Pancreas (tissue), 10 donors: ENCODE measurements at places on chromosomes 1 and 21. TPM values are rescaled to one million over a fixed set of nuclear protein-coding genes. Genes with fewer than 3 reads are reported as not detected.

DNA sequence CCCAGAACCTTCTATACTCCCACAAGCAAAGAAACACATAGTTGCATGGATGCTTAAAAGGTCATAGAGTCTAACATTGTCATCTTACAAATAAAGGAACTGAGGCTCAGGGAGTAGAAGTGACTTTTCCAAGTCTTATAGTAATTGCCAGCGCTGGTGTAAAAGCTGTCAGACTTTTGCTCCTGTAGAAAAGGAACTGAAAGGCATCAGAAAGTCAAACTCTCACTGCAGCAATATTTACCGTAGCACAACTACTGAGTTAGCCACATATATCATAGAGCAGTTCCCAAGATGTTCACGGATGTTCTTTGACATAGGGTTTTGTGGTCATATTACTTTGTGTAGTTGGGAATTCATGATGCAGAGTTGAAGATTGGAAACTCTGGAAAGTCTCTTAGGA is 16.6 kb upstream of the USP24 start:
- H3K36me3 ChIP-seq, result no peaks in the 10 kb centered on the region
- no peak for DNase-seq
- no peak overlapping the region for H3K27ac ChIP-seq
- H3K4me1 ChIP-seq, result no peaks in the 10 kb centered on the region
- no peak overlapping the region for H3K4me3 ChIP-seq

DNA sequence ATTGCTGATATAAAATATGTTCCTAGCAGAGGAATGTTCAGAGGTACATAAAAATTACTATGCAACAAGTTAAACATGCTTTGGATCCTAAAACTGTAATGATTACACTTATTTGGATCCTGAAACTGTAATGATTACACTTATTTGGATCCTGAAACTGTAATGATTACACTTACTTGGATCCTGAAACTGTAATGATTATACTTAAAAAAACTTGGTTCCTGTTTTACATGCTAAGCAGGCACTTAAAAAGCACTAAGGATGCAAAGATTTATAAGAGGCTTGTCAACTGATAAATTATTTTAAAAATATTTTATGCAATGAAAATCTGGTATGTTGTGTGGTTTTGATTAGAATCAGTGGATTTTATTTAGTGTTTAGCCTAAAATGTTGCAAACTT is 47.7 kb downstream of the ZNHIT6 start:
- no peak overlapping the region for H3K27ac ChIP-seq
- no peak for DNase-seq
- no peak overlapping the region for H3K4me3 ChIP-seq
- H3K4me1 ChIP-seq, result peaks cover 14% of the 10 kb centered on the region

- DNase-seq, result no peak
- H3K27me3 ChIP-seq, result no peaks in the 10 kb centered on the region
- no peaks in the 10 kb centered on the region for H3K4me1 ChIP-seq
- H3K36me3 ChIP-seq, result no peaks in the 10 kb centered on the region
- no peak overlapping the region for H3K4me3 ChIP-seq
Observed at GRCh38 chr1:155867766-155868165, 8.4 kb downstream of the SYT11 start.

GRCh38 chr1:47432071-47433036 is 5.5 kb upstream of the FOXD2 start:
- no peak overlapping the region for H3K27ac ChIP-seq
- H3K36me3 ChIP-seq, result no peaks in the 10 kb centered on the region
- H3K4me3 ChIP-seq, result no peak overlapping the region
- H3K27me3 ChIP-seq, result peaks cover 6% of the 10 kb centered on the region
- peaks cover 5% of the 10 kb centered on the region for H3K4me1 ChIP-seq

DNA sequence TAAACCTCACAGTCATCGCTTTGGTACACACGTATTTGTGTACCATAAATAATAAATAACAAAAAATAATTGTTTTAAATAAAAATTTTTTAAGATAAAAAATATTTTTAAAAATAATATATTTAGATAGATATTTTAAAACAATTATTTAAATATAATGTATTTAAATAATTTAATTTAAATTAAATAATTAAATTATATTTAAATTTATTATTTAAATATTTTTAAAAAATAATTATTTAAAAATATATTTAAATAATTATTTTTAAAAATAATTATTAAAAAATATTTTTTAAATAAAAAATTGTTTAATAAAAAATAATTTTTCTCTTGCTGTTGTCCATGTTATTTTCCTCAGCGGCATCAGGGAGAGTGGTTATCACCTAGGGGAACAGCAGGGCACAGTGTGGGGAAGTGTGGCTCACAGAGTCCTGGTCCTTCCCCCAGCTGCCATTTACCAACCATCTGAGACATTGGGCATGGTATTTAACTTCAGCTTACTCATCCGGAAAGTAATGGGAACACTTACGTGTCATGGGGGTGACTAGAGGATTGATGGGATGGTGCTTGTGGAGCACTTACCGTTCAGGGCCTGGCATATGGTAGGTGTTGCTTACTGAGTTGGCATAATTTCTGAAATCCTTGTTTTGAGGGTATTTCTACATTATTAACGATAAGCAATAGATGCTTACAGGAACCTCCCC is 92.9 kb upstream of the TSPAN2 start:
- H3K36me3 ChIP-seq, result no peaks in the 10 kb centered on the region
- H3K4me3 ChIP-seq, result no peak overlapping the region

DNA sequence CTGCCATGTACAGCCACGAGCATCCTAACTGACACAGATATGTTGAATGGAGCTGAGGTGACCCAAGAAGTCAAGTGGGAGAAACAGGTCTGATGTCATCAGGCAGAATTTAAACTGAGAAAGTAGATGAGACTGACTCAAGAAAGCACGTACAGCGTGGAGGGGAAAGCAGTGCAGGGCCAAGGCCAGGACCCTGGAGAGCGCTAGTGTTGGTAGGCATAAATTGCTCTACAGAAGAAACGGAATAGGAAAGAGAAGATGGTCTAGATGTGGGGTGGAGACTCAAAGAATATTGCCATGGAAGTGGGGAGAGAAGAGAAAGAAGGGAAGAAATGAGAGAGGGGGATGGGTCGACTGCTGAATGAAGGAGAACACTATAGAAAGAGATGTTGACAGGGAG is 45.3 kb upstream of the GJB5 start:
- no peak for DNase-seq
- no peaks in the 10 kb centered on the region for H3K27me3 ChIP-seq
- H3K36me3 ChIP-seq, result no peaks in the 10 kb centered on the region
- H3K4me3 ChIP-seq, result no peak overlapping the region

DNA sequence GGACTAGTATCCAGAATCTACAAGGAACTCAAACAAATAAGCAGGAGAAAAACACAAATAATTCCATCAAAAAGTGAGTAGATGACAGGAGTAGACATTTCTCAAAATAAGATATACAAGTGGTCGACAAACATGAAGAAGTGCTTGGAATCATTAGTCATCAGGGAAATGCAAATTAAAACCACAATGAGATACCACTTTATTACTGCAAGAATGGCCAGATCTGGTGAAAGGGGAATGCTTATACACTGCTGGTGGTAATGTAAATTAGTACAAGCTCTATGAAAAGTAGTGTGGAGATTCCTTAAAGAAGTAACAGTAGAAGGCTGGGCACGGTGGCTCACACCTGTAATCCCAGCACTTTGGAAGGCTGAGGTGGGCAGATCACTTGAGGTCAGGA is 73.8 kb downstream of the POU2F1 start:
- no peaks in the 10 kb centered on the region for H3K27me3 ChIP-seq
- no peak overlapping the region for H3K4me3 ChIP-seq
- H3K4me1 ChIP-seq, result peaks cover 10% of the 10 kb centered on the region
- no peak for DNase-seq

- peaks cover 21% of the 10 kb centered on the region for H3K4me1 ChIP-seq
- H3K36me3 ChIP-seq, result no peaks in the 10 kb centered on the region
- peak overlapping the region; percentile 92 for H3K27ac ChIP-seq
- no peak for DNase-seq
- no peaks in the 10 kb centered on the region for H3K27me3 ChIP-seq
- peak overlapping the region; percentile 78 for H3K4me3 ChIP-seq
Observed at GRCh38 chr1:6580119-6580592, 362 bp downstream of the ZBTB48 start.

DNA sequence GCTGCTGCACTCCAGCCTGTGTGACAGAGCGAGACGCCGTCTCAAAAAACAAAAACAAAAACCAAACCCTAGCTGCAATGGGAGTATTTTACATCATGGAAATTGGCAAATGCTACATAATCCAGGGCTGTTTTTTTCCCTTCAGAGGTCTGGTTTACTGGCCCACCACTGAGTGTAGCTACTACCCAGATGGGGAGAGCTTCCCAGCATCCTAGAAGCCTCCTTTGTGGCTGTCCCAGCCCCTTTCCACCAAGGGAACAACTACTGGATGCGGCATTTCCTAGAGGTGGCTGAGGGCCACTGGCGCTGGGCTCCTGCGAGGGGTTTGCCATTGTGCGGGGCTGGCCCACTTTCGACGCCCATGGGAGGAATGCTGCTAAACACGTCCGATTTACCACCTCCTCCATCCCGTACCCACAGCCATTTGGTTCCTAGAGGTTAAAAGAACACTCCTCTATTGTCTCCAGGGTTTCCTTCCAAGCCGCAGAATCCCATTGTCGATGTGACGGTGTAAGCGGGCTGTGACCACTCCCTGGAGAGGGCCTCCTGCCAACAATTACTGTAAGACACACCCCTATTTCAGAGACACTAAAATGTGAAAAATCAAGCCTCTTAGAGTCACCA is 55.4 kb downstream of the RUNX3 start:
- H3K4me1 ChIP-seq, result no peaks in the 10 kb centered on the region
- DNase-seq, result no peak
- H3K27ac ChIP-seq, result no peak overlapping the region
- H3K4me3 ChIP-seq, result no peak overlapping the region
- no peaks in the 10 kb centered on the region for H3K36me3 ChIP-seq
- no peaks in the 10 kb centered on the region for H3K27me3 ChIP-seq

DNA sequence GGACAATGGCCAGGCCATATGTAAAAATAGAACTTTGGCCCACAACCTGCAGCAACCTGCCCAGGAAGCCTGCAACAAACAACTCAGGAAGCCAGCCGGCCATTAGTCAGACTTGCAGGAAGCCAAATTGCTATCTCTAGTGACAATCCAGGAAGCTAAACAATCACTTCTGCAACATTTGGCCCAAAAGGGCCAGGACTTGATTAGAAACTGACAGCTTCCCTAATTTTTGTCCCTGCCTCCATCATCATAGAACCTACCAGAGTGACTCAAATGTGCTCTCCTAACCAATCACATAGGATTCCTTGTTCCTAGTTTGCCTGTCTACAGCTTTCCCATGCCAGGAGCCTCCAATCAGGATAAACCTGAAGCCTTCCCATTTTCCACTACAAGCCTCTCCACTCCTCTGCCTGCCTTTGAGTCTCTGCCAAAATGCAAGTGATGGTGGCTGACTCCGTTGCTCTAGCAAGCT is 639.3 kb downstream of the PTPRU start:
- H3K36me3 ChIP-seq, result no peaks in the 10 kb centered on the region
- no peak overlapping the region for H3K4me3 ChIP-seq
- H3K27me3 ChIP-seq, result no peaks in the 10 kb centered on the region
- no peak overlapping the region for H3K27ac ChIP-seq
- no peak for DNase-seq

DNA sequence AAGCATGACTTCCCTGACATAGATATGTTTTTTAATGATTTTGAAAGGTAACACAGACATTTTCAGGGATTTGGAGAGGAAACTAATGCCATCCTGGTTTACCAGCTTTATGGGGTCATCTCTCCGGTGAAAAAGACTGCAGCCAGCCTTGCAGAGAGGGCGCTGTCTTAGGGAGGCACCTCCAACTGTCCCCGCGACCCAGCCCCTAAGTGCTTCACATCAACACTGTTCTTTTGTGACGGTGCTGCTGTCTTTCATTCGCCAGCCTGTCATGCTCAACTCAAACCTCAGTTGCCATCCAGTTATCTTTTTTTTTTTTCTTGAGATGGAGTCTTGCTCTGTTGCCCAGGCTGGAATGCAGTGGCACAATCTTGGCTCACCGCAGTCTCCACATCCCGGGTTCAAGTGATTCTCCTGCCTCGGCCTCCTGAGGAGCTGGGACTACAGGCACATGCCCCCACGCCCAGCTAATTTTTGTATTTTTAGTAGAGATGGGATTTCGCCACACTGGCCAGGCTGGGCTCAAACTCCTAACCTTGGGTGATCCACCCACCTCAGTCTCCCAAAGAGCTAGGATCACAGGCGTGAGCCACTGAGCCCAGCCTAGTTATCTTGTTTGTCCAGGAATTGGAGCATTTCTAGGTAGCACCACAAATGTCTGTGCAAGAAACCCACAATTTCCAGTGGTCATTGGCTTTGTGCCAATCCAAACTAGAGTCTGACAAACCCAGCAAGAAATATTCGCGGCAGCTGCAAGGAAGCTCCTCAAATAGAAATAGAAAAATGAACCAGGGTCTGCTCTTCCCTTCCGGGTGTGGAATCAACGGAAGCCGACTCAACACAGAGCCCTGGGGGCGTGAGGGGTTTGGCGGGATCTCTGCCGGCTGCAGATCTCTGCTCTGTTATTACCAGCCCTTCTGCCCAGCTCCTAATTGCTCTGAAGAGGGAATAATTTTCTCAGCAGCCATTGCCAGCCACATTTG is 24.2 kb downstream of the PDE9A start:
- H3K27ac ChIP-seq, result no peak overlapping the region
- H3K4me3 ChIP-seq, result no peak overlapping the region
- H3K36me3 ChIP-seq, result no peaks in the 10 kb centered on the region
- H3K27me3 ChIP-seq, result no peaks in the 10 kb centered on the region

DNA sequence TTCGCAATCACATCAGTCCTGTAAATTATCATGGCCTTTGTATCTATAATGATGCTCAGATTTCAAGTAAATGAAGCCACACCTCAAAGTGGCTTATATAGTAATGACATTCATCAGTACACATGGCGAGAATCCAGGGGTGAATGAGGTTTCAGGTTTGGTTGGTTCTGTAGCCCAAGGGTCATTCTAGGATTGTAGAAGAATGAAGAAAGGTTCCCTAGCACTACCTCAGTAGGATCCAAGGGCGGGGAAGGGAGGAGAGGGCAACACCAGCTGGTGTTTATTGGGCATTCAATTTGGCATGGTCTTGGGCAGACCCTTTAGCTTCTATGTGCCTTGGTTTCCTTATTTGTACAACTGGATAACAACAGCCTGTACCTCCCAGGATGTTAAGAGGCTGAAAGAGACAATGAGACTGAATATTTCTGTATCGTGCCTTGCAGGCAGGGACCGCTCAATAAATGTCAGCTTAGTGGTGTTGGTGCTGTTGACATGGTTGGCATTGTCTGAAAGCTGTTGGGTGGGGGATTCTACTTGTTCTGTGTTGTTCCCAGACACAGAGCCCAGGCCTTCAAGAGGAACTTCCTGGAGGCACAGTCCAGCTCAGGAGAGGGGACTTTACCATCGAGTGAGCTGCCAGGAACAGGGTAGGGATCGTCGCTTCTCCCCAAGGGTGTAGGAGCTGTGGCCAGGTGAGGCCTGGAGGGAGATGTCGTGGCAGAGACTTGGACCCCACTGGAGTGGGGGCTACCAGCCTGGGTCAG is 388.2 kb downstream of the PTPRU start:
- H3K36me3 ChIP-seq, result no peaks in the 10 kb centered on the region
- no peak overlapping the region for H3K4me3 ChIP-seq
- no peak overlapping the region for H3K27ac ChIP-seq
- no peak for DNase-seq
- no peaks in the 10 kb centered on the region for H3K4me1 ChIP-seq

- no peak for DNase-seq
- H3K36me3 ChIP-seq, result no peaks in the 10 kb centered on the region
- no peak overlapping the region for H3K4me3 ChIP-seq
- no peak overlapping the region for H3K27ac ChIP-seq
- H3K4me1 ChIP-seq, result peaks cover 8% of the 10 kb centered on the region
Observed at GRCh38 chr1:83900524-83900923, 98.4 kb downstream of the TTLL7 start.

The PLA2G2F gene
- not detected for total RNA-seq

The PTPN22 gene
- total RNA-seq, result 2.3 TPM

The FCRL5 gene
- total RNA-seq, result 0.12 TPM

The CELA2A gene
- 15,349 TPM for total RNA-seq

The FCAMR gene
- not detected for total RNA-seq

The RNF186 gene
- total RNA-seq, result 25.1 TPM

The PTPRF gene
- 168 TPM for total RNA-seq

The SPRR4 gene
- not detected for total RNA-seq
